ENCODE measurements at places on chromosomes 6 and 20.

DNA sequence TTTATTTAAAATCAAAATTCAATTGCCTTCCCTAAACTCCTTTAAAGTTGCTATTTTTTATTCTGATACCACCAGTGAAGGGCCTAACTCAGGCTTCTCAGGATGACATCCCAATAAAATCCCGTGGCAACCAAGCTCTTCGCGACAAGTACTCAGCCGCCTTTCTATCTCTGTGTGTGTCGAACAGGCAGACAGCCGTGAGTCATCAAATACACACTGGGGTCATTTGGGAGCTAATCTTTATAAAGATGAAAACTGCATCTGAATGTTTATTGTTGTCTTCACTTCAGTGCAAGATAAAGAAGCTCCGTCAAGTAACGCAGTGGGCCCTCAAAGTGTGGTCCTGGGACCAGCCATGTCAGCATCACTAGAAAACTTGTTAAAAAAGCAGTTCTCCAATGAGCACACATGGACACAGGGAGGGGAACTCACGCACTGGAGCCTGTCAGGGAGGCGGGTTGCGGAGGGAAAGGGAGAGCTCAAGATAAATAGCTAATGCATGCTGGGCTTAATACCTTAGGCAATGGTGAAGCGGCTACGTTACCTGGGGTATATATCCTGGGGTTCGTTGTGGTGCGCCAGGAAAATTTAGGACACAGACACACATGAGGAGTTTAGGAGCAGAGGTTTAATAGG is 119.3 kb downstream of the RNF144B start:
- DNase-seq = no peak

DNA sequence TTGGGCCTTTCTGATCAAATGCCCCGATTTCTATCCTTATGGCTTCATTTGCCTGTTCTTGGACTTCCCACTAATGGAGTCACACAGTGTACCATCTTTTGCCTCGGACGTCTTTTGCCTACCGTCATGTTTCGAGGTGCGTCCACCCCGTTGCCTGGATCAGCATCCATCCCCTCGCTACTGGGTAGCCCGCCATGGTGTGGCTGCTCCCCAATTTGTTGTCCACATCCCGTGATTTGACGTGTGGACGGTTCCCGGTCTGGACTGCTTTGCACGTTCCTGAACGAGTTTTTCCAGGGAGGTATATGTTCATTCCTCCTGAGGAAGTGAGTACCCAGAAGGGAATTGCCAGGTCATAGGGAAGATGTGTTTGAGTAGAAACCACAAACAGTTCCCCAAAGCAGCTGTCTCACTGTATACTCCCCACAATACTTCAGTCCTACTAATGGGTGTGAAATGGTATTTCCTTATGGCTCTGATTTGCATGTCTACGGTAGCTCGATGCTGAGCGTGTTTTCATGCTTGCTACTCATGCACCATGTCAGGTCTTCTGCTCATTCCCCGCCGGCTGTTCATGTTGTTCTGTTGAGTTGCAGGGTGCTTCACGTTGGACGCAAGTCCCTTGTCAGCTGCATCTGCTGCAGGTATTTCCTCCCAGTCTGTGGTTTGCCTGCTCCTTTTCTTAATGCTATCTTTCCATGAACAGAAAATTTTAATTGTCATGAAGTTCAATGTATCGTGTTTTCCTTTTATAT is 86.8 kb upstream of the AFDN start:
- no peak for DNase-seq

DNA sequence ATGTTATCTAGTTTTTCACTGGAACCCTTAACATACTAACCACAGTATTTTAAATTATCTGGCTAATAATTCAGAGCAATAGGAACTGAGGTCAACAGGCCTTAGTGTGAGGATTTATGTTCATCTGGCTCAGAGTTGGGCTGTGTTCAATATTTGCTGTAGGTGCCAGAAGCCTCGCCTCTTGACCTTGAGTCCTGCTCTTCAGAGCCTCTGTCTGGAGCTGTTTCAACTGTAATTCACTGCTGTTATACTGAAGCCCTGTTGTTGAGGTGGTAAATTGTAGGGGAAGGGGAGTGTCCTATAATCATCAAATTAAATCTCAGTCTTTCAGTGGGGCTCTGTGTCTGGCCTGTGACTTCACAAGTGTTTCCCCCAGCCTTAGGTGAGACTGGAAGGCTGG is 184.4 kb downstream of the CDH26 start:
- no peak for DNase-seq

- no peak for DNase-seq
These were observed 25.9 kb downstream of the METTL24 start for GRCh38 chr6:110332281-110332680.

DNA sequence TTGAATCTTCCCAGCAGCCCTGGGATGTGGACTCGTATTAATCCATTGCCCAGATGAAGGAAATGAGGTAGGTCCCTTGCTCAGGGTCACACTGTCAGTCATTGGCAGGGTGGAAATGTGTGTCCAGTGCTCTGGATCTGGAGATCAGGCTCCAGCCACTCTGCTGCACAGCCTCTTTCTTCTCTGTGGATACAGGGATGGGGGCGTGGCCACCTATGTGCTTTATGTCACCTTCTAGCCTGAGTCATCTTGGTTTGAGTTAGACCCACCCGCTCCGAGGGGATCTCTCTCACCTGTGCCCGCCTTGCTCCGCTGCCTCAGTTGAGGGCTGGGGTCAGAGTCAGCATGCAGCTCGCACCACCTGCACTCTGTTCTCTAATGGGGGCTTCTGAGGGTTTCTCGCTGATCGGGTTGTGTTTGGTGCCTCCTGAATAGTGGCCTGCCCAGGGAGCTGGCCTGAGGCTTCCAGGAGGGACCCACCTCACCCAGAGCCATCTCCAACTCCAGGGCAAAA is 80.0 kb downstream of the TCP11 start:
- no peak for DNase-seq

GRCh38 chr6:15255481-15255880 is 9.6 kb downstream of the JARID2 start:
- no peak for DNase-seq

DNA sequence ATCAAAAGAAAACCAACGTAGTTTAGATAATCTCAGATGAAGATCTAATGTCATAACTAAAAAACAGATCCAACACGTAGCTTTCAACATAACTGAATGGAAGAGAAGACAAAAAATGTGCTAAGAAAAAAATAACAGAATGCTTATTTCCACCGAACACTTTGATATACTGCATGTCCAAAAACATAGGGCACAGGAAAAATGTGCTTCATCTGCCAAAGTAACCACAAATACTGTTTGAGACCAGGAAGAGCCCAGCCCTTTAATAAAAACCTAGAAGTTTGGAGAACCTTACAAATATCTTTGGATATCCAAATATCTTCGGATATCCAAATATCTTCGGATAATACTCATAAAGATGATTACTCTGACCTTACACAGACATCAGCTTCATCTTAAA is 19.8 kb downstream of the LAMA4 start:
- no peak for DNase-seq

GRCh38 chr6:11778648-11779328 is at the start of gene ADTRP:
TSS of gene ADTRP (minus strand) at chr6:11778803. CDS start at chr6:11778759, 44 bp downstream.
- no peak for DNase-seq

- DNase-seq = no peak
These were observed 263.9 kb downstream of the FRK start for GRCh38 chr6:115796829-115797228.

- no peak for DNase-seq
These were observed 9.7 kb upstream of the IBTK start for GRCh38 chr6:82257088-82257774.

DNA sequence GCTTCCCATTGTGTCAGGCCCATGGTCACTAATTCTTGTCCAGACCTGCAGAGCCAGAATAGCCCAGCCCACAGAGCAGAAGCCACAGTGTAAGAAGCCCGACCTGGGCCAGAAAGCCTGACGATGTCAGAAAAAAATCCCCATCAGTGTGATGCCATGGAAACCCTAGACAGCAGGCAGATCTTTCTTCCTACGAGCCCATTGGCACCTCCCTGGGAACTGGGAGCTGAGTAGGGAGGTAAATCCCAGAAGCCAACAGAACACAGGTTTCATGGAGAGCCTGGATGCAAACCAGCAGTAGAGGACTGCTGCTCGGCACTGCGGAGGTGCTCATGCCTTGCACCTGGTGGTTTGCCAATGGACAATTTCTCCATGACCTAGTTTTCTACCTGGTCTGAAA is 82.2 kb upstream of the SLC22A16 start:
- DNase-seq = no peak

- peak; percentile 27 for DNase-seq
These were observed 6.7 kb downstream of the PSMA7 start for GRCh38 chr20:62136283-62137091.

DNA sequence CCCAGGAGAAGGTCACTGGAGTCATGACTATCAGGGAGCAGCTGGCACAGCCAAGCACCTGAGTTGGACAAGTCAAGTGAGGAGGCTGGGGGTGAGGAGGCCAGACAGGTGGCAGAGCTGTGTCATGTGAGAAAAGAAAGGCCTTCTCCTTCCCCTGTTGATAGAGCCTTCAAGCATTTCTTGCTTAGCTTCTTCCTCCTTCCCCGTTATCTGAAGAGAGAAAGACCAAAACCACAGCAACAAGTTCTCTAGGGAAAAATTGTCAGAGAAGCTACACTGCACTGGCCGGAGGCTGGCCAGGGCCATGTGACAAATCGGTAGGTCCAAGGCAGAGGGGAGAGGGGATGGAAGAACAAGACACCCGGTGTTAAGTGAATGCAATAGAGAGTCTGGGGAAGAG is 202.1 kb upstream of the PRDM1 start:
- no peak for DNase-seq

All from hippocampal formation (tissue), 2 donors.